Coronary artery (tissue), 2 donors: ENCODE measurements at places on chromosomes 11 and 22.

- no peak for DNase-seq
Observed at GRCh38 chr11:1198561-1199240, 24.2 kb upstream of the MUC5B start.

GRCh38 chr11:47571357-47571729, 5.9 kb downstream of the PTPMT1 start:
- no peak for DNase-seq

- no peak for DNase-seq
Observed at GRCh38 chr22:39434721-39435120, 22.1 kb upstream of the MGAT3 start.

- DNase-seq, result no peak
Observed at GRCh38 chr11:17558025-17558780, 11.1 kb downstream of the OTOG start.

GRCh38 chr11:44509296-44509695, 56.2 kb upstream of the CD82 start:
- DNase-seq, result no peak
